ENCODE measurements at places on chromosomes 7 and 10.

DNA sequence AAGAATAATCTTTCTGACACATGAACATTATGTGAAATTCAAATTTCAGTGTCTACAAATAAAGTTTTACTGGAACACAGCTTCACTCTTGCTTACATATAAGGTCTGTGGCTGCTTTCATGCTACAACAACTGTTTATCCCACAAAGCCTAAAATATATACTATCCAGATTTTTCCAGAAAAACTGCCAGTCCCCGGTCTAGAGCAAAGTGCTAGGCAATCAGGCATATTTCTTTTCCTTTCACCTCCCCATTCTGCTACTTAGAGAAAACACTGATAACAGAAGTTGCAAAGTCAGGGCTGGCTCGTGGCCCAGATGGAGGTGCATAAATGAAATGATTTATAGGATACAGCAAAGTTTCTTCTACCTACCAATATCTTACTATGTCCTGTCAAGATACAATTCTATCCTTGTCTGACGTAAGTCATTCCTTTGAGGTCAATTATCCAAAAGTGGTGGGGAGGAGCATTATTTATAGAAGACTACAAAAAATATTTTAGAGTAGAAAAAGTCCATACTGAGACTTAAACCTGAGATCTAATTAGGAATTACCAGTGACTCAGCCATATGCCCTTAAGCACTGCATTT lies 384.1 kb downstream of the NXPH1 start:
- no peak for DNase-seq

DNA sequence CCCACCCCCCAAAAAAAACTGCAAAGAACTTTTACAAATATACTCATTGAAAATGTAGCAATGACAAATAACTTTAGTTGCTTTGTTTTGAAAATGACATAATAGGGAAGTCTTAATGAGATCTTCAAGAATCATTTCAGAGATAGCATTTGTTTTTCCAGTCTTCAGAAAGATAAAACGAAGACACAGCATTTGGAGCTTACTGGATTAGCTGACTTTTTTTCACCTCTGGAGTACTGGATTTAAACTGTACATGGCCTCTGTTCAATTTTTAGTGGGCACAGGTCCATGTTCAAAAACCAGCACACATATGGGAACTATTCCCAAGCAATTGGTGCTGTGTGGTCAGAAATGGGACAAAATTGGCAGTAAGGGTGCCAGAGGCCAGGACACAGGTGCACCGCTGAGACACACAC lies 3.9 kb downstream of the RAB11FIP2 start:
- no peak for DNase-seq

GRCh38 chr10:47364366-47364765 lies 16.2 kb downstream of the RBP3 start:
- DNase-seq = no peak

GRCh38 chr7:100726996-100727761 lies 6.2 kb upstream of the ZAN start:
- DNase-seq = no peak

DNA sequence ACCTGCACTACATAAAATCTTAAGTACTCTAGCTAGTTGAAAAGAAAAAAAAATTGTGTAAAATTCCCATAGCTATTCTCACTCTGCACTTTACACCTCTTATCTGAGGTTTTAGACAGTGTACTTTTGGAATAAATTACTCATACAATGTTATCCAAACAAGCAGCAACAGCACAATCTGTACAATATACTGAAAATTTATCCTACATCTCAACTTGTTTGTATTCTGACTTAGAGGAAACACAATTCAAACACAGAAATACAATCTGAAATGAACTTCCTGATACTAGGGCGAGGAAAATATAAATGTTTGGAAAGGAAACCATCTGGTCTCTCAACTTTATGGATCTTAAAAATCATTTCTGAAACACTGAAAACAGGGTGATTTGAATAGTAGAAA lies 381.7 kb downstream of the THSD7A start:
- DNase-seq = no peak

DNA sequence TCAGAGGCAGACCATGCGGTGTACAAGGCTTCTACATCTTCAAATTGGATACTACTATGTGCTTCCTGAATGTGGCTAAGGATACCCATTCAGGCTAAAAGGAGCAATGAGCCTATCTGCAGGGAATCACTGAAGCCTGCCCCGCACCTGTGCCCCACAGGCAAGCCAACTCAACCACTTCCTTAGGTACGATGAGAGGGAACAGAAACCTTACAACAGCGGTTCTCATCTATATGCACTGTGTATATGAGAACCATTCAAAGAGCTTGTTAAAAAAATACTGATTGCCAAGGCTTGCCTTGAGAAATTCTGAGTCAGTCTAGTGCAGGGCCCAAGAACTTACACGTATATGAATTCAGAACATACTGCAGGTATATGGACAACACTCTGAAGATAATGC lies 679.6 kb downstream of the PARD3 start:
- DNase-seq = no peak

- no peak for DNase-seq
Measured at GRCh38 chr10:124696446-124697392, 47.5 kb downstream of the FAM53B start.

DNA sequence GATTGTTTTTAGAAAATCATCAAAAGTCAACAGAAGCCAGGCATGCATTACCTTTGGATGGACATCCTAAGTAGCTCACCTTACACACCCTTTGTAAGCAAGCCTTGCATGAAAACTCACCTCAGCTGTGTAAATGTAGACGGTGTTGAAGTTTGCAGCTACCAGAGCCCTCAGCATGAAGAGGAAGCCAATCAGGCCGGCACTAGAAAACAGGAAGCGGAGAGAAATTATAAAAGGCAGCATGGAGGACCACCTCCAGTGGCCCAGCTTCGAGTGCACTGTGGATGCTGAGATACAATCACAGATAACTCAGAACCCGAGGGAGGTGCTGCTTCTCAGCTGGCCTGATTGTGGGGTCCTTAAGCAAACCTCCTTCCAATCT lies 75.3 kb downstream of the SVOPL start:
- DNase-seq = no peak

DNA sequence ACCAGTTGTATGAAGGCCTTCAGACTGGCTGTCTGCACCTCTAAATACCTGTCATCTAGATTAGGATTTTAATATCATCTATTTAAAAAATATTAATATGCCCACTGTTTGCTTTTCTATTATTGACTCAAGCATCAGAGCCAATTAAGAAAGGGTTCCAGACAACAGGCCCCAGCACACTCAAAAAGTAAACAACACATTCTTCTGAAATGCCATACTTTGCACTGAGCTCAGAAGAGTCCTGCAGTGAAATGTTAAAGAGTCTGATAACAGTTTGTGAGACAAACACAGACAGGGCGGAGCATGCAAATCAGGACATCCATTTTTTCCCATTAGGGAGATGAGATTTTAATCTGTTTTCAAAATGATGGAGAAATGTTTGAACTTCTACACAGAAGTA lies 45.9 kb upstream of the KLF6 start:
- DNase-seq = no peak

GRCh38 chr7:7820409-7820808 lies 102.0 kb upstream of the RPA3 start:
- DNase-seq = no peak

DNA sequence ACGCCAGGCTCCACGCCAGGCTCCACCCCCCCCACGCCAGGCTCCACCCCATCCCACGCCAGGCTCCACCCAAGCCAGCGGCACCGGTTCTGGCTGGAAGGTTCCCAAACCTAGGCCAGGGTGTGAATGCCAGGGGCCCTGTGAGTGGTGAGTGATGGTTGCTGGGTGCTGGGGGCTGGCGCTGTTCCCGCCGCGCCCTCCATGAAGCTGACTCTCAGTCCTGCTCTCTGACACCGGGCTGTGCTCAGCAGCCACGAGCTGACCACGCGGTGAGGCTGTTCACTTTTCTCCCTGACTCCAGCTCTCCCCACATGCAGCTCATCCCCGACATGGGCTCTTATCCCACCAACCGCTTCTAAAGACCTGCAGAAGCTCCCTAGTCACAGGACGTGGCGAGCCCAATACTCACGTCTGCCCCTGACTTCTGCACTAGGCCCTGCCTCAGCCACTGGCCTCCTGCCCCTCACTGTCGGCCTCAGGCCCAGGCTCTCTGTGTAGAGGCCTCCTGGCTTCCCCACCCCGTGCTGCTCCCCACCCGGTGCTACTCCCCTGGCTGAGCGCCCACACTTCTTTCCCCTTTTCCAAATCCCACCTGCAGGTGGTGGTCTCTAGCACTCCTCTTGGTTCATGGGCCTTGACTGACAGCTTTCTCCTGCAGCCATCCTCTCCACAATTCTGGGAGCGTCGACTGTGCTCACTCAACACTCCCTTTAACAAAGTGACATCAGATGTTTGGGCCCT lies 603.0 kb downstream of the PTPRN2 start:
- no peak for DNase-seq

DNA sequence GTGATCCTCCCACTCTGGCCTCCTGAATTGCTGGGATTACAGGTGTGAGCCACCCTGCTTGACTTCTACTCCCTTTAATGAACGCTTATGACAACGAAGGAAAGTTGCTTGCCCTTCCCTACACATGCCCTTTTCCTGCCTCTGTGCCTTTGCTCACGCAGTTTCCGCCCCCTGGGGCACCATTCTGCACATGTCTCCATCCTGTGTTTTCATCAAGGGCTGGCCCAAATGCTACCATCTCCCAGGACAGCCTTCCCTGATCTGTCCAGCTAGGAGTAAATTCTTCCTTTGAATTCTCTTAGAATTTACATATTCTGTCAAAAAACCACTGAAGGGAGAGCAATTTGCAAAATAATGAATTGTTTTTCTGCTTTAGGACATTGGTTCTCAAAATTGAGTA lies 50.0 kb upstream of the KMT2C start:
- no peak for DNase-seq

DNA sequence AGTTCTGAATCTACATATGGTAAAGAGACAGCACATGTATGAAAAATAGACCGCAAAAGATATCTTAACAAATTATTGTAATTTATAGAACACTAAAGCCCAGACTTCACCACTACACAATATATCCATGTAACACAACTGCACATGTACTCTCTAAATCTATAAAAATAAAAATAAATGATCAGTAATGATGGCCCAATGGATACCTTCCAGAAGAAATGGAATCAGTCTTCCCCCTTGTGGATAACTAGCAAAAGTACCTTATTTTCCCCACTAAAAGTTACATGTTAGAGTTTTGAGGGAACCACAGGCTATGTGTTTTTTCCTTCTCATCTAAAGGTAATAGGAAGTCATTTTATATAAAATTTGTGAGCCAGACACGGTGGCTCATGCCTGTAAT lies 25.7 kb downstream of the C7orf25 start:
- no peak for DNase-seq

GRCh38 chr7:26617066-26617465 lies 247.3 kb downstream of the SKAP2 start:
- DNase-seq = no peak

DNA sequence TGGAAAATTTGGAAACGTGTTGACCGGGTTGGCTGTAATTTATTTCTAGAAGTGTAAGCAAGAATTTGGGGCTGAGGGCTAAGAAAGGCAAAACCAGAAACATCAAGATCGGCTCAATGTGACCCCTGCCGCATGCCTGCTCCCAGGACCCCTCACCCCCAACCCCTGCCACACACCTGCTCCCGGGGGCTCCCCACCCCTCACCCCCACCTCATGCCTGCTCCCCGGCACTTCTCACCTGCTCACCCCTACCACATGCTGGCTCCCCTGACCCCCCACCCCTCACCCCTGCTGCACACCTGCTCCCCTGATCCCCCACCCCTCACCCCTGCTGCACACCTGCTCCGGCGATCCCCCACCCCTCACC lies 19.0 kb upstream of the CFAP46 start:
- DNase-seq = no peak
